ENCODE measurements at places on chromosomes 1 and 21.

GRCh38 chr1:97893844-97894243 is 27.0 kb downstream of the DPYD start:
- no peak for DNase-seq

DNA sequence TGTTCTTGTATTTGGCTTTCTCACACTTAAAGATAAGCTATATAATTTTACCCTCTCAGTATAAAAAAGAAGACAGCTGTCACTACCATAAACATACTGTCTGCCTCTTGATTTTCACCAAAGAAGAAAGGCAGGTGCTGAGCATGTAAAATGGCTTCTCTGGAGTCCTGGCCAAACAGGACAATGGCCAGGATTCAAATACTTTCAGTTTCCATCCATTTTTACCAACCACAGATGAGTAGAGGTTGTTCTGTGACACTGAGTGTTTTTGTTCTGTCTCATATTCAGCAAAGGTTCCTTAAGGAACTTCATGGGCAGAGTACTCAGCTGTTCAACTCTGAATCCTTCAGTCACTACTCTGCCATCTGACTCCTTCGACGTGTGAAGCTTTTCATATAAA is 29.4 kb upstream of the RAB3GAP2 start:
- DNase-seq: no peak

- DNase-seq: no peak
Measured at GRCh38 chr1:13492711-13493110, 21.1 kb downstream of the LRRC38 start.

DNA sequence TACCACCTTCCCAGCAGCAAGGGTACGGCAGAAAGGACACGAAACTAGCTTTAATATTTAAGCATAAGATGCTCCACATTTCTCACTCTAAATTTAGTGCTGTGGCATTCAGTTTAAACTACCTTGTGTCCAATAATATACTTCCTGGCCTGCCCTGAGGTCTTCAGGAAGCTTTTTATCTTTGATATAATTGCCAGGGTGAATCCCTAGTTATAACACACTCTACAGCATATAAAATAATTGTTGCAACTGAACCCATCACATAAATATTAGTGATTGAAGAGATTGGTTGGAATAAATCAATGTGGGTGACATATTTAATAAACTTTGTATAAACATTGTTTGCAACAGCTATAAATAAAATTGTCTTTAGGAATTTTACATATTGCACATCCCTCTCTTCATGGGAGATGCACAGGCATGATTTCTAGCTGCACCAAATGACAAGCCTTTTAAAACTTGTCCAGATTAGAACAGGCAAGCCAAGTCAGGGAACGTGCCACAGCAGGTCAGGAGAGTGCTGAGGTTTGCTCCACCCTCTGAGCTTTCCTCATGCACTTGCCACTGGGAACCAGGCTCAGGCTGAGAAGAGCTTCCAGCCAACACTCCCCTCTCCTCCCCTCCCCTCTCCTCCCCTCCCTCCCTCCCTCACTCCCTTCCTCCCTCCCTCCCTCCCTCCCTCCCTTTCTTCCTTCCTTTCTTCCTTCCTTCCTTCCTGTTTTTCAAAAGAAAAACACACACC is 623.2 kb upstream of the PKN2 start:
- DNase-seq: no peak

GRCh38 chr1:203153989-203154821 is 21.4 kb downstream of the MYBPH start:
- no peak for DNase-seq
